ENCODE measurements at places on chromosomes 12 and 14. TPM values are rescaled to one million over a fixed set of nuclear protein-coding genes. Genes with fewer than 3 reads are reported as not detected.

DNA sequence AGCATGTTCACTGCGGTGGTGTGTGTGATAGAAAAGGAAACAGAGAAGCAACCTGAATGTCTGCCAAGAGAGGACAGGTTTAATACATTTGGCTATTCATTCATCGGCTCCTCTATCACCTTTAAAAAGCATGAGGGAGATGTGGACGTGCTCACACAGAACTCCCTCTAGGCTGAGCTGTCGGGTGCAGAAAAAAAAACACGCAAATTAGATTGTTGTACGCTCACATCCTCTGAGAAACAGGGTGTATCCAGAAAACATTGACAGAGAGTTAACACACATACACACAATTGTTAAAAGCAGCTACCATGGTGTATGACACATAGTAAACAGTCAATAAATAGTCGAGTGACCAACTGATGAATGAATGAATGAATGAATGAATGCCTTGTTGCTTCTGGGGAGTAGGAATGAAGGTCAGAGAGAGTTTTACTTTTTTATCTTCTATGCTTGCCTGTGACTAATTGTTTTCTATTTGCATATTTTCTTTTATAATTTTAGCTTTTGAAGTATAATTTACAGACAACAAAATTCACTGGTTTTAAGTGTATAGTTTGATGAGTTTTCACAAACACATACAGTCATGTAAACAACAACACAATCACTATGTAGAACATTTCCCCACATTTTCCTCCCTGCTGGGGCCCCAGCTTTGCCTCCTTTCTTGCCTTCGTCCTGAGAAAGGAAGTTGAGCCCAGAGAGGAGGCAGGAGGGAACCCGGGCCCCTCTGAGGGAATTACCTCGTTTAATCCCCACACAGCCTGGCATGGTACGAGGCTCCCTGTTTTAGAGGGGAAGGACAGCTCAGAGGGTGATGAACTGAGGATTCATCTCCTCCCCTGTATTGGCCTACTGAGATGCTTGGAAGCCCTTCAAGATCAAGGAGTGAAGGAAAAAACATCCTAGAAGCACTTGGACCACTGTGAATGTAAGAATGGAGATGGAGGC is 19.7 kb upstream of the FAM222A start:
- H3K4me1 ChIP-seq = no peaks in the 10 kb centered on the region
- H3K27ac ChIP-seq = no peak overlapping the region
- H3K36me3 ChIP-seq = no peaks in the 10 kb centered on the region
- H3K27me3 ChIP-seq = no peaks in the 10 kb centered on the region
- no peak for DNase-seq

- H3K27ac ChIP-seq = no peak overlapping the region
- H3K27me3 ChIP-seq = no peaks in the 10 kb centered on the region
- H3K36me3 ChIP-seq = no peaks in the 10 kb centered on the region
- no peak for DNase-seq
- no peak overlapping the region for H3K4me3 ChIP-seq
- H3K4me1 ChIP-seq = no peaks in the 10 kb centered on the region
Observed at GRCh38 chr12:92530706-92531105, 172.1 kb upstream of the PLEKHG7 start.

- no peaks in the 10 kb centered on the region for H3K36me3 ChIP-seq
- no peak overlapping the region for H3K4me3 ChIP-seq
- no peaks in the 10 kb centered on the region for H3K4me1 ChIP-seq
Observed at GRCh38 chr14:98966016-98966415, 306.0 kb downstream of the BCL11B start.

PLEKHG3 gene
- total RNA-seq = 127 TPM

CCDC196 gene
- not detected for total RNA-seq

ARHGEF40 gene
- total RNA-seq = 25.6 TPM

HOXC12 gene
- not detected for total RNA-seq

Measured in kidney (tissue), 22 donors.